ENCODE measurements at places on chromosomes 5 and 9.

- DNase-seq, result no peak
Measured at GRCh38 chr9:83620841-83621636, 1.9 kb upstream of the IDNK start.

DNA sequence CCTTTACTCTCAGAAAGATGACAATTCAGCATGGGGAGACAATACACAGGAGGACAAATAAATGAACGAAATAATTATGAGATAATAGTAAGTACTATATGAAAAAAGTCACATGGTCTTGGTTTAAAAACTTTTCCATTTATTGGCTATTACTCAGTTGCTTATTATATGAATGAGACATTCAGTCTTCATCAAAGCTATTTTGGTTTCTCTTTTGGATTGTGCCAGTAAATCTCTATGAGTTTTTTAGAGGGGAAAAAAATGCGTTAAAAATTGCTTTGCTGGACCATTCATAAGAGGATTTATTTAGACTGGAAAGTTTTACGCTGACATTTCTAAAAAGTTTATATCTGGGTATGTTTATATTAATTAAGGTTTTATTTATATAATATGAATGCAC, 137.7 kb downstream of the AOPEP start:
- no peak for DNase-seq

DNA sequence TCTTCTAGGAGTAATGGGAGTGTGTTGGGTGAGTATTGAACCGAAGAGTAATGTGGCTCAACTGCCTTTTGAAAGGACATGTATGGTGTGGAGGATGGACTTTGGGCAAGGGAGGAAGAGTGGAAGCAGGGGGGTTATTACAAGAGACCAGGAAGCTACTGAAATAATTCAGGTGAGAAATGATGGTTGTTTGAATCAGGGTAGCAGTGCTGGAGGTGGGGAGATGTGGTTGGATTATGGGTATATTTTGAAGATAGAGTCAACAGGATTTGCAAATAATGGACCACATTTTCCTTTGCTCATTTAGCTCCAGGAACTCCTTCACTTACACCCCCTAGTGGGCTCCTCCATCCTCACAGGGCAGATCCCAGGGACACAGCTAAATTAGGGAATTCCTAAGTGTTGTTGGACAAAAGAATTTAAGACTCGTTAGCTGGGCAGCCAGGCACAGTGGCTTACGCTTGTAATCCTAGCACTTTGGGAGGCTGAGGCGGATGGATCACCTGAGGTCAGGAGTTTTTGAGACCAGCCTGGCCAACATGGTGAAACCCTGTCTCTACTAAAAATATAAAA, 1.2 kb upstream of the SLC4A9 start:
- DNase-seq, result no peak

DNA sequence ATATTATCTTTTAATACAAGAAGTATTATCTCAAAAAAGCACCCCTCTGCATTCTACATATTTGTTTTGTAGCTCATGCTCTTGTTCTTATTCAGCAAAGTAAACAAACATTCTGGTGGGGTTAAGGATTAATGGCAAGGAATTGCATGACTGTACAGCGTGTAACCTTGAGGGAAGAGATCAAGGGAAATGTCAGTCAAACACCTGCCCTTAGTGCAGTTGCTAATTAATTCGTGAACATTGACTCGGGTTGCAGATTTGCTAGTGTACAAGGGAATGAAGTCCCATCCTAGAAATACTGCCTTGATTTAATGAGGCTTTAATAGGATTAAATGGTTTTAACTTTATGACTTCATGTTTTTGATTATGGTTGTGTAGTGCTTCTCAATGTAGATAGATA, 1758.1 kb downstream of the MAT2B start:
- DNase-seq, result no peak

- DNase-seq, result no peak
Measured at GRCh38 chr9:90799271-90799852, 2.3 kb upstream of the SYK start.
